T-helper 1 cell (primary cell): ENCODE measurements at places on chromosomes 4 and X.

GRCh38 chrX:134849390-134849789 lies 141.4 kb upstream of the SMIM10 start:
- DNase-seq: no peak

- DNase-seq: no peak
Measured at GRCh38 chr4:82842593-82842992, 44.0 kb upstream of the SCD5 start.

GRCh38 chr4:48669086-48669485 lies 111.0 kb downstream of the FRYL start:
- no peak for DNase-seq

DNA sequence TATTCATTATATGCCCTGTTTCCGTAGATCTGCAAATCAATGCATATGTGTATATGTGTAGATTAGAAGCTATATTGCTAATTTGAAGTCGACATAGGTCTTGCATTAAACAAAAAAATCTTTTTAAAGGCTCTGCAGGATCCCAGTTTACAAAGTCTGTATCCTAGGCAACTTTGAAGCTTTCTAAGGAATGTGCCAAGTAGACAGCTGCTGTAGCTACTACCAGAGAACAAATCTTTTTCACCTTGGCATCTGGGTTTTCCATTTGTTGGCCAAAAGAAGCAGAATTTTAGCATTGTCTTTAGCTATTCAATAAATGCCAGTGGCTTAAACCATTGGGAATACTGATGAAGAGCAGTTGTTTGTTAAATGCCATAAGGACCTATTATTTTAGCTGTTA lies 88.0 kb downstream of the NAA11 start:
- DNase-seq: no peak

GRCh38 chrX:153933748-153934147 lies 1.1 kb downstream of the NAA10 start:
- no peak for DNase-seq

GRCh38 chr4:43132010-43132582 lies 239.6 kb downstream of the GRXCR1 start:
- peak; percentile 21 for DNase-seq

DNA sequence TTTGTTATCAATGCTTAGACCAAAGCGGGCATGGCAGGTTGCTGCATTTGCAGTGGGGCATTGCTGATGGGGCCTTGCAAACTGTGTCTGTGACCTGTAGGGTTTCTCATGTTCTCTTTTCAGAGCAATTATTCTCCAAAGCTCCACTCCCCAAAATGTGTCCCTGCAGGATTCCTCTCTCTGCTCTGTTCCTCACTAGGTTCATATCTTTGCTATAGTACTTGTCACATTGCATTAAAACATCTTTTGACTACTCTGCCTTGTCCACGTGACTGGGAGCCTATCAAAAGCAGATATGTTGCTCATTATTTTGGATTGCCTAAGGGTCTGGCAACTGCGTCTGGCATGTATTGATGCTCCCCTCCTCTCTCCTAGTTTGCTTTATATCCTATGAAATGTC lies 177.7 kb upstream of the MID1 start:
- no peak for DNase-seq

- no peak for DNase-seq
Measured at GRCh38 chr4:182143086-182143821, 99.9 kb upstream of the TENM3 start.

- DNase-seq: no peak
Measured at GRCh38 chr4:165454426-165454825, 75.6 kb downstream of the CPE start.

- DNase-seq: no peak
Measured at GRCh38 chr4:6178757-6179156, 21.6 kb downstream of the JAKMIP1 start.

GRCh38 chr4:90842960-90843359 lies 715.8 kb downstream of the CCSER1 start:
- no peak for DNase-seq

- no peak for DNase-seq
Measured at GRCh38 chrX:31551913-31552312, 480.1 kb upstream of the FTHL17 start.

- no peak for DNase-seq
Measured at GRCh38 chr4:178275671-178276360, 833.6 kb upstream of the AGA start.

- peak; percentile 5 for DNase-seq
Measured at GRCh38 chr4:186058253-186058979, 10.5 kb upstream of the TLR3 start.

DNA sequence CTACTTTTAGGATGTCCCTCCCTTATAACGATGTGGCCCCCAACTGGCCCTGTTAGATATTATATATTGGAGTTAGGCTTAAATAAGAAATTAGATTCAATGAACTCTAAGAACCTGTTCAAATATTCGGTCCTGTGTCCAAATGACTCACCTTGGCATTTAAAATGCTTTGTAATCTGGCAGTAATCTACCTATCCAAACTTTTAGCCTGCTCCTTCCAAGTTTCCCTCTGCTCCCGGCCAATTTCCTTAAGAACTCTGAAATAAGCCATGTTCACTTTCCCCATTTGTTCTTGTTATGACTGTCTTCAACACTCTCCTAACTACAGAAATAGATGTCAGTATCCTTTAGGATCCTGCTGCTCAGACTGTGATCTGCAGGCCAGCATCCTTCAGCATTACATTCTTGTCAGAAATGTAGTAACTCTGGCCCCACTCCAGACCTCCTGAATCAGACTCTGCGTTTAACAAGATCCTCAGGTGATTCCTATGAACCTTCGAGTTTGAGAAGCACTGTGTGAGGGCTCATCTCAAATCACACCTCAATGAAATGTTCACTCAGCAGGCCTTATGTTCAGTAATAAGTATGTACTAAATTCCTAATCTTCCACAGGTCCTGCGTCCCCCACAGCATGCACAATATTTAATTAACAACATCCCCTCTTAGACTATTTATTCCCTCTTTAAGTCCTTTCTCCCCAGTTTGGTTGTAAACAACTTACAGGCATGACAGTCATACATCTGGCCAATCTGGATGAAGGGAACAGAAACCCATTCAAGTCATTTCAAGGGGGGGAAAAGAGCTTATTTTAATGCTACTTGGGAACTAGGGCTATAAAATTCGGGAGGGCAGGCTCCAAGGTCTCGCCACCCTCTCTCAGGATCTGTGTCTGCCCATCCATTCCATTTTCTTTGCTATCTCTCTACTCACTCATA lies 3.0 kb downstream of the ATP8A1 start:
- no peak for DNase-seq

GRCh38 chr4:165150545-165150944 lies 37.9 kb upstream of the TMEM192 start:
- DNase-seq: no peak

GRCh38 chr4:48162162-48162561 lies 28.1 kb upstream of the TXK start:
- no peak for DNase-seq

DNA sequence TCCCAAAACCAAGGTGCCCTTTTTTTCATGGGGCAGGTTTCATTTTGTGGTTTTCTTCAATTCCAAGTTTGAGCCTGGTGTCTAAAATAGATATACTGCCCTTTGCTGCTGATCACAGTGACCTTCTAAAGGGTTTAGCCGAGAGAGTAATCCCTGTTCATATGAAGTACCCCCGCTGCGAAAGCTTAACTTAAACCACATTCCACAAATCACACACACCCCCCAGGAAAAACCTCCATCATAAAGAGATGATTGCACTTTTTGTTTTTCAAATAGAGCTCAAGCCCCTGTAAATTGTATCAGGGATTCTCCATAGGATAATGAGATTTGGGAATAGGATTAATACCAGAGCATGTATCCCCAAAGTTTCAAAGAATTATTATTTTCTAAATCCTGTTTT lies 90.8 kb downstream of the USP46 start:
- no peak for DNase-seq

- DNase-seq: no peak
Measured at GRCh38 chrX:10172877-10173276, 16.1 kb downstream of the CLCN4 start.

DNA sequence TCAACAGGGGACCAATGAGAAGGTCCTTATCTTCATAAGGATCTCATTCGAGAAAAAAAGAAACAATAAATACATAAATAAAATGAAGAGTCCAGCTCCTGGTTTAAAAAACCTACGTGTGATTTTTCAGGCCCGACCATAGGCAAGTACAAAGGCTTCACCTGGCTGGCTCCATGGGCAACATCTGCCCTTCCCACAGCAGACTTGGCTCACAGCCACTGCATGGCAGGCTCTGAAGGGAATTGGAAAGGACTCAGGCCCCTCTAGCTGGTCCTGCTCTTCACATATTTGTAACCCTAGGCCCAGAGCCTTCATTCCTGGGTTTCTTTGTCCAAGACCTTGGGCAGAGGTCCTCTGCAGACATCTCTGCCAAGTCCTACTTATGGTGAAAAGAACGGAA lies 228.1 kb downstream of the QDPR start:
- DNase-seq: no peak

DNA sequence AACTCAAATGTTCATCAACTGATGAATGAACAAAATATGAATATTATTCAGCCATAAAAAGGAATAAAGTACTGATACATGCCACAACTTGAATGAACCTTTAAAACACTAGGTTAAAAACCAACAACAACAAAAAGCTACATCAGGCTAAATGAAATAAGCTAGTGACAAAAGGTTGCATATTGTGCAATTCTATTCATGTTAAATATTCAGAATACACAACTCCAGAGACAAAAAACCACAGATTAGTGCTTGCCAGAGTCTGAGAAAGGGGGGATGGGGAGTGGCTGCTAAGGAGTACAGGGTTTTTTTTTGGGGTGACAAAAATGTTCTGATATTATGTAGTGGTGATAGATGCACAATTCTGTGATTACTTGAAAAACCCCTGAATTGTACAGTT lies 58.5 kb downstream of the HAUS3 start:
- no peak for DNase-seq

- DNase-seq: no peak
Measured at GRCh38 chr4:142944565-142944964, 98.5 kb upstream of the INPP4B start.

DNA sequence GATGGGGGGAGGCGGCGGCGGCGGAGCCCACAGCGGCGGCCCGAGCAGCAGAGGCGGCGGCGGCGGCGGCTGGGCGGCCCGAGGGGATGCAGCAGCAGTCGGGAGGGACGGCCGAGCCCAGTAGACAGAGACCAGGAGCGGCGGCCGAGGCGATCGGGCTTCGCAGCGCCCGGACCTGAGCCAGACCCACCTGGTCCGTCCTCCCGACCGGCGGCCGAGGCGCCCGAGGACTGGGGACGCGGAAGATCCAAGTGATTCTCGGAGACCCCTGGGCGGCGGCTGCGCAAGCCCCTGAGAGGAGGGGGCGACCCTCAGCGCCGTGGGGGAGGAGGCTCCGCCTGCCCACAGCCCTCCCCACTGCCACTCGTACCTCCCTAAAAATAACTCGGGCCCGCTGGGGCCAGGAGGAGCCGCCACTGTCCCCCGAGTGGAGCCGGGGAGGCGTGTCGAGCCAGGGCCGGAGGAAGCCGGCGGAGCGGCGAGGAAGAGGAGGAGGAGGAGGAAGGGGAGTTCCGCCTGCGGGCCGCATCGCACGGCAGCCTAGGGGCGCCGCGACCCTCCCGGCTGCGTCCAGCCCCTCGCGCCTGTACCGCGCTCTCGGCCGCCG lies 608 bp downstream of the RAPGEF2 start:
- peak; percentile 26 for DNase-seq

DNA sequence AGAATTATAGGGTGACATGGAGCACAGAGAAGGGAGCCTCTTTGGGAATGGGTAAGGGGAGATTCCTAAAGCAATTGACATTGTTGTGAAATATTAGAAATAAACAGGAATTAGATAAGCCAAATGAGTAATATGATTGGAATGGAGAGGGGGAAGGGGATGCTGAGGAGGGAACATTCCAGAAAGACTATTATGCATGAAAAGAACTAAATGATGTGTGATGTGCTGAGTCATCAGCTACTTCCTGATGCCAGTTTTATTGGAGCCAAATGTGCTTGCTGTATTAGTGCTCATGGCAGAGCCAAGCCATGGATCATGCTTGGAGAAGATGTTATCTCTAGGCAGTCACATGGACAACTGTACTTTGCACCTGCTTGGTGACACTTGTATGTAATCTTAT lies 189.0 kb upstream of the HCCS start:
- no peak for DNase-seq

DNA sequence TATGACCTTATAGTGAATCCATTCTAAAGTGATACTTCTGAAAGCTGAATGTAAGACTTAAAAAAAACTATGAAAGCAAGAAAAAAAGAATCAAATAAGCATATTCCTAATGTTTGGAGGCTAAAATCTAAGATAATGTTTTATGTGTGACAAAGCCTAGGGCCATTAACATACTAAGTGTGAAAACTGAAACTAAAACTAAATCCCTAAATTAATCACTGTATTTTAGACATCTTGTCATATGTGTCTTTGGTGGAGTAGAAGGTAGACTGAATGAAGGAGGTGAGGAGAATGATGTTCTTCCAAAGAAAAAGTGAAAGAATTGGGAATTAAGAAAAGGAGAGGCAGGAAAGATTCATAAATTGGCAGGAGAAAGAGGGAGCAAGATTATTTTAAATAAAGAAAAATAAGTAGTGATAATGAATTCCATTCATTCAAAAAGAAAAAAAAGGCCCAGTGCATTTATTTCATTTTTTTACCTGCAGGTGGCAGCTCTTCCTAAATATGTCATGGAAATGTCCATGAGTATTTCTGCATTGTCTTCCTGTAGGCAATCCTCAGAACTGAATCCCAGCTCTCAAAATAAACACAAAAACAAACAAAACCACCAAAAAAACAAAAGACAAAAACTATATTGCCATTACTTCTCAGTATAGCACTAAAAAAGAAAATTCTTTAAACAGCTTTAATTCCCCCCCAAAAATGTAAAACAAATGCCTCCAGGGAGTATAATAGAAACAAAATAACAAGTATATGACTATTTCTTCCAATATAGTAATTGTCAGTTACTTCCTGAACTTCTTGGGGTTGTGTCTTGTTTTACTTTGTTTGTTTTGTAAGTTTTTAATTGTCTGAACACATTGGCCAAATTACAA lies 17.0 kb upstream of the AP1AR start:
- peak; percentile 13 for DNase-seq

DNA sequence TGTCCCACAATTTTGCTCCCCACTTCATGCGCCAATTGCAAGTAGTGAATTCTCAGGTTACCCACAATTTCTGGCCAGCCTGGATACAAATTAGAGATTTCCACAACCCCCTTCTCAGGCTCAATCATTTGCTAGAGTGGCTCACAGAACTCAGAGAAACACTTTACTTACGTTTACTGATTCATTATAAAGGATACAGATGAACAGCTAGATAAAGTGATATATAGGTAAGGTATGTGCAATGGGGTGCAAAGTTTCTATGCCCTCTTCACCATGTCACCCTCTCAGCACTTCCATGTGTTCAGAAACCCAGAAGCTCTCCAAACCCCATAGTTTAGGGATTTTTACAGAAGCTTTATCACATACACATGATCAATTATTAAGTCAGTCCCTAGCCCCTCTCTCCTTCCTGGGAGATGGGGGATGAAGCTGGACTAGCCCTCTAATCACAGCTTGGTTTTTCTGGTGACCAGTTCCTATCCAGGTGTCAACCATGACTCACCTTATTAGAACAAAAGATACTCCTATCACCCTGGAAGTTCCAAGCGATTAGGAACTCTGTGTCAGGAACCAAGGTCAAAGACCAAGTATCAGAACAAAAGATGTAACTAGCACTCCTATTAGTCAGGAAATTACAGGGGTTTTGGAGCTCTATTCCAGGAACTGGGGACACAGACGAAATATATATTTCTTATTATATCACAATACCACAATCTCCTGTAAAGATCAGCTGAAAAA lies 33.5 kb upstream of the PRRG1 start:
- DNase-seq: no peak

GRCh38 chr4:4862665-4863482 lies 3.4 kb downstream of the MSX1 start:
- no peak for DNase-seq

- DNase-seq: no peak
Measured at GRCh38 chr4:16674082-16674481, 224.4 kb downstream of the LDB2 start.
